ENCODE measurements at places on chromosomes 7 and 10.

DNA sequence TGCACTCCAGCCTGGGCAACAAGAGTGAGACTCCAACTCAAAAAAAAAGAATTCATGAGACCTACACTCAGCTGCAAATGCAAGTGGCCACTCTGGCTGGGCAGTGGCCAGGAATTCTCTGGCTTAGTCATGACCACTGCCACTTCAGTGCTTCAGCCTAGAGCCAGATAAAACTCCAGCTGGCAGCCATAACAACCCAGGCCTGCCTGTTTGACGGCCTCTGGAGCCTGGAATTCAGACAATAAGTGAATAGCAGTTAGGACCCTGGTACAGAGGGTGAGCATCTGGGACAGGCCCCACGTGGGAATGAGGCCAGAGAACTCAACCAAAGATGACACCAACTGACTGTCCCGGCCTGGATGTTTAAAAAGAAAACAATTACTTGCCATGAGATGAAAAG is 18.9 kb downstream of the RCC1L start:
- no peak for DNase-seq

GRCh38 chr10:85317827-85318226 is 989.4 kb downstream of the CCSER2 start:
- DNase-seq = no peak

GRCh38 chr10:68516766-68517165 is 10.6 kb downstream of the SLC25A16 start:
- DNase-seq = no peak

- DNase-seq = no peak
Measured at GRCh38 chr10:88106366-88106765, 242.9 kb downstream of the PTEN start.
